ENCODE measurements at places on chromosomes 2 and 18.

- DNase-seq, result no peak
Measured at GRCh38 chr18:46652372-46652771, 4.6 kb downstream of the LOXHD1 start.

DNA sequence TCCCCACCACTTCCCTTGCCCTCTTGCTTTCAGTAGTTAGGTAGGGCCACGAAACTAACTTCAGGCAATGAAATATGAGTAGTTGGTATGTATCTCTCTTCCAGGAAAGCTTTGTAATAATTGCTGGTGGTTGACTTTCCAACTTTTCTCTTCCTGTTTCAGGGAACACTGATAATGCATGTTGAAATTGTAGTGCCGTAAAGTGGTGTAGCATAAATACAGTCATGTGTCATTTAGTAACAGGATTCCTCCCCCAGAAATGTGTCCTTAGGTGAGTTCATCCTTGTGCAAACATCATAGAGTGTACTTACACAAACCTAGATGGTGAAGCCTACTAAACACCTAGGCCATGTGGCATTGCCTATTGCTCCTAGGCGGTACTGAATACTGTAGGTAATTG lies 429.2 kb downstream of the PID1 start:
- DNase-seq, result no peak

- DNase-seq, result no peak
Measured at GRCh38 chr2:229230256-229230655, 40.8 kb downstream of the PID1 start.

GRCh38 chr2:227339098-227339599 lies 14.1 kb downstream of the MFF start:
- DNase-seq, result no peak

DNA sequence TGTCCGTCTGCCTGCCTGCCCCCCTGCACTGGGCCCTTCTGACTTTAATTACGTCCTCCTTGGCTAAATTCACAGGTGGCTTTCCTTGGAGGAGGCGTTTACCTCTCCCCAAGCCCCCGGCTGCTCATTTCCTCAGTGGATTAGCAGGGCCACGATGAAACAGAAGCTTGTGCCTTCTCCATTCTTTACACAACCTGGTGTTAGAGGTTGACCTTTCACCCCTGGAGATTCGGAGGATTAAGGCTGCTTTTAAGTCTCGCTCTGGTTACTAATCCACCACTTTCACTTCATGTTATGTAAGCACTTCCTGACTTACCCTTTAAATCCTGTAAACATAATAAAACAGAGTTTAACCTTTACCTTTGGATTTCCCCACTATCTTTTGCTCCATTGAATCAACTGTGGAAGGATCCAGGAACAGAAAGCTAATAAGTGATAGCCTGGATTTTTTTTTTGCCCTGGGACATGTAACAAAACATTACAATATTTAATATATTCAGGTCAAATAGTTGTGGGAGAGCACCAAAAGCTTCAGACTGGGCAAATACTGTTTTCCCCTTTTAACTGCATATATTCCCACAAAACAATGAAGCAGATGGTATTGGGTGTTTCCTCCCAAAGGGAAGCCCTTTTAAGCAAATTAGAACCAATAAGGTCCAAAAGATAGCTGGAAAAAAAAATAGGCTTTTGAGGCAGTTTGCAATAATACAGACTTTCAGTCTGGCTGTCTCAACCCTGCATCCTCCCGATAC lies 370.2 kb downstream of the EN1 start:
- no peak for DNase-seq

DNA sequence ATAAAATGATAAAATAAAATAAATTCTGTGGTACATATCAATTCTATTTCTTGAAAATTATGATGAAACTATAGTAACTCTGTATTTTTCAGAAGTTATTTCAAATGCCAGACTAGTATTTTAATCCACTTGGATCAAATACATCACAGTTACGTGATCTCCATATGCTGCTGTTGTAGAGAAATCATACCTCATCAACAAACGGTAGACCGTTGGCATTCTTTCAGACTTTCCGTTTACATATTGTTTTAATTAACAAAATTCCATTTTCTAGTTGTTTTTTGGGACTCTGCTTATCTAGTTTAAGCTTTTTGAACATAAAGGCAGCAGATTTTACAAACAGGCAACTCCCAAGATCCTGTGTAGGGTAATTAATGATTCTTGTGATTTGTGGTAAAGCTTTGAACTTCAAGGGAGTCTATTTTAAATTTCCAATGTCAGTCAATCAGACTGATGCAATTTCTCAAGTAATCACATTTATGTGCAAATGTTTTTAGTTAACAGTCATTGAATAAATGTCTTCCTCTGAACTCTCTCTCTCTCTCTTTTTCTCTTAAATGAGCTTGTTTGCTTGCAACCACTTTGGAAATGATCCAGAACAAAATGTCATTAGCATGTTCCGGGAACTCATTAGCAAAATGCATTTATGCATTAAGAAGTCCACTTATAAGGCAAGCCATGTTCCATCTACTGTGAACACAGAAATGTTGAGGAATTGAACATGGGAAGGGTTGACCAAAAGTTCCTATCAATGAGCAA lies 31.8 kb downstream of the NYAP2 start:
- DNase-seq, result no peak

DNA sequence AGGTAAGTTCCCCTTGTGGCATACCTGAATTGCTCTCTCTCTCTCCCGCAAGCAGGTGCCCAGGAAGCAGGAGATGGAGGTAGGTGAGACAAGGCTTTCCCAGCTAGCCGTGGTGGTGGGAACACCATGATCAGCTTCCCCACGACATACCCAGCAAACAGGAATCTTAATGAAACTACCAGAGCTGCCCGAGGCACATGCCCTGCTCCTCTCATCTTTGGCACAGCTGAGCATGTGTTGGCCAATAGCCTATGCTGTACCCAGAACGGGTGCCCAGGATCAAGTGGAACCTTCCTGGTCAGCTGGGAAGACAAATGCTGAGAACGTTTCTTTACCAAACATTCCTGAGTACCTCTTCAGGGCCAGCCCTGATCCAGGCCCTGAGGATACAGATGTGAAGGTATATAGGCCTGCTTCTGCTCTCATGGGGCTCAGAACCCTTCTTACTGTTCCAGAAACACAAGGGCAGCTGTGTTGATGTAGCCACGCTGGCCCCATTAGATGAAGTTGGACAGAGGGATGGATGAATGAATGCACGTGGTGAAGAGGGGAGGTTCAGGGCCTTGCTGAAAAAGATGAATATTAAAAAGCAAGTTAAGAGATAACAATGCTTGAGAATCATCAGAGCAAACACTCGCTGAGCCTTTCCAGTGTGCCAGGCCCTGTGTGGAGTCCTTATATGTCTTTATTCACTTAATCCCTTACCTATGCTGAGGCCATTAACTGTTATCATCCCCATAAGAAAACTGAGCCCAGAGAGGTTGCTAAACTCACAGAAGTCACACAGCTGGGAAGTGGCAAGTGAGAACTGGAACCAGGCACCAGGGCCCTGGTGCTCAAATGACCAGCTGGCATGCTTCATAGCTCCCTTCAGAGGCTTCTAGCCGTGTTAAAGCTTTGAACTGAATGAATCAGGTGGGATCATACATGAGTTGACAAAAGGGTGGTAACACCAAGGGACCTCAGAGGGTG lies 68.8 kb upstream of the TMEM247 start:
- DNase-seq, result no peak

DNA sequence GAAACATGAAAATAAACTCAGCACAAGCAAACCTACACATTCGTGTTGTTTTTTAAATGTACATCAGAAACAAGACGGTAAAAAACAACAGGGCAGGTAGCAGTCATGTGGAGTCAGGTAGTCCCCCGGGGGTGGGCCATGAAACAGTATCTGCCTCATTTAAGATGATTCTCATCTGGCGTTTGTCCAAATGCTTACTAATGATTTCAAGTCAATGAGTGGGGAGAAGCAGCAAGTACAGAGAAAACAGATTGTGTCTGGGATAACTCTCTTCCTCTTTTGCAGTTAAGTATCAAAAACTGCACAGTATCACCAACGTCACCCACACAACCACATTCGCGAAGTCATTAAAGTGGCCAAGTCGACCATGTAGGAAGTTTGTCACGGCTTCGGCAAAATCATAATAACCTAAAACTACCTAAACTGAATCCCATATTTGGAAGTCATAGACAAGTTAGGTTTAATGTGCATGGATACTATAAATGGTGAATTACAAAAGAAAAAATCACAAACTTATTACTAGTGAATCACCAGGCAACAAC lies 1.3 kb downstream of the LAPTM4A start:
- no peak for DNase-seq

- no peak for DNase-seq
Measured at GRCh38 chr2:159802673-159803072, 4.7 kb upstream of the CD302 start.

DNA sequence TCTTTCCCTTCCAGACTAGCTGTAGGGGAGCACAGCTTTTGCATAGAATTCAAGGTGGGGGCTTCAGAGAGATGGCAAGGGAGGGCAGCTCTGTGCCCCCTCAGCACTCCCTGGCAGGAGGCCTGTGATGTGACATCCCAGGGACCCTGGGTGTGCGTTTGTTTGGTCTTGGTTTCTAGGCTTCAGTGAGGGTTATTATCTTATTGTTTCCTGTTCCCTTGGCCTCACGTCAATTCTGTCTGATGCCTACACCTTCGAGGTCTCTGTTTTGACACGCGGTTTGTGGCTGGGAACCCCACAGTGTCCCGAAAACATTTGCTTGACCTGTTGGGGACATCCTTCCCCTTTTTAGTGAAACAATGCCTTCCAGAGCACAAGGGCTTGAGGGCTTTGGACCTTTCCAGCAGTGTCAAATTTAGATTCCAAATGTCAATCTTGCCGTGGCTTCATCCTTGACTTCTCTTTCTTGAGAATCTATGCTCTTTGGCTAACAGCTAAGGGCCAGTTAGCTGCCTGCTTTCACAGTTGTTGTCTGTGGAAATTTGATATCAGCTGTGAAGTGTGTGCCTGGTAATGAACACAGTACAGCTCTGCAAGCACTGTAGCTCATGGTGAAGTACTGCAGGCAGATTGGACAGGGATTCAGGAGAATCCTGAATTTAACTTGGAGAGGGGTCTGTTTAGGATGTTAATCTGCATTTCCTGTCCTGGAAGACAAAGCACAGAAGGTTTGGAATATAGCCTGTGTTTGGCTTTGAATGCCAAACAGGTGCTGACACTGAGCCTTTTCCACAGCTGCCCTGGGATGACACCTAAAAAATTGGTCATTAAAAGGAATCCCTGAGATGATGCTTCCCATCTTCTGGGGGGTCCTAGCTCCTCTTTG lies 108.2 kb upstream of the CXCR4 start:
- DNase-seq, result no peak

DNA sequence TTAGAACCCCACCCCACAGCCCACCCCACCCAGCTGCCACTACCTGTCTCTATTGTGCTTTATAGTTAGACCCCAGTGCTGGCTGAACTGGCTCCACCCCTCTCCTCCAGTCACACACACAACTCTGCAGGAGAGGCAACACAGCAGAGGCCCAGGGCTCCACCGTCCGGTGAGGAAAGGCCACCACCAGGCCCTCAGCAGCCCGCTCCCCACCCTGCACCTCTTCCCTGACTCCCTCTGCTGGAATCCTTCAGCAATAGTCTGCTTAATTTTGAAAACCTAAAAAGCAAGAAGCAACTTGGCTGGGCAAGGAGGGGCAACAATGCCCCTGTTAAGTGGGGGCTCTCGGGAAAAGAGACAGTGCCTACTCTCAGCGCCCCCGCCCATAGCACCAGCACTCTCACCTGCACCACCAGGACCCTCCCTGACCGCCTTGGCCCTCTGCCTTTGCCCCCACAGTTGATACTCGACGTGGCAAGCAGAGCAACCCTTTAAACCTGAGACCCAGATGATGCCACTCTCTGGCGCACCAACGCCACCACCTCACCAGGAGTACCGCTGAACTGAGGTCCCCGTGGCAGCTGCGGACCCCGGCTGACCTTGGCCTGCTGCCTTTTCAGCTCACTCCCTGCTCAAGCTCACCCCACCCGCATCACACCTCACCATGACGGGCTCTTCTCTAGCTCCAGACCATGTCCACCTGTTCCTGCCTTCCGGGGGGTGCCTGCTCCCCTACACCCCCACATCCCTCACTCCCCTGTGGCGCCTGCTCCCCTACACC lies 45.7 kb downstream of the NDUFA10 start:
- no peak for DNase-seq

- no peak for DNase-seq
Measured at GRCh38 chr18:69491576-69491975, 90.9 kb downstream of the DOK6 start.

- DNase-seq, result no peak
Measured at GRCh38 chr2:213991453-213992108, 419.3 kb upstream of the VWC2L start.

- no peak for DNase-seq
Measured at GRCh38 chr2:82539280-82539621, 1919.8 kb downstream of the SUCLG1 start.

DNA sequence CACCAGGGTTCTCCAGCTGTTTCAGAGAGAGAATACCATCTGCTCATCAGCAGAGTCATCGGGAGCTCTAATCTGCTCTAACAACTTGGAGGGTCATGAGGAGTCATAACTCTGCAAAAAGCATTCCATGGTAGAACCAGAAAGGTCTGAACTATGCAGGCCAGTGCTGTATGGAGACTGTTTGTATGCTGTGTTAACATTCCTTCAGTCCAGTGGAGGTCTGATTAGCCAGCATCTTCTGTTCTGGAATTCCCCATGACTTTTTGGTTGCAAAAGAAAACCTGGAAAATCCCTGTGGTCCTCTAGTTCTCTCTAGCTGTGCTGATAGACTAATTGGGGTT lies 9.4 kb upstream of the ITGB6 start:
- no peak for DNase-seq

DNA sequence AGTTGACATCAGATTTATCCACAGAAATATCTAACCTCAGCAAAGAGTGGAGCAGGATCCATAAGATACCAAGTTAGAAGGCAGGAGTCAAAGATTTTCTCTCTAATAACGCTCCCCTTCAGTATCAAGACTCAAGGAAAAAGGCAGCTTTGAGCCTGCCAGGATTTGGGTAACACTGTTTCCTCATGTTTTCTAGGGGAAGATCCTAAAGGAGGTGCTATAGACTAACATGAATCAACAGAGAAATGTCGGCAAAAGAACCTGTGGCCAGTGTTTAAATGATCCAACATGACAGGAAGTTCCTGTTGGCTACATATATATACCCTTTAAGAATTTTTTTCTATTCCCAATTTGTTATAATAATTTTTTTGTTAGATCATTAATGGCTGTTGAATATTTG lies 402.3 kb downstream of the TGIF1 start:
- DNase-seq, result no peak
